Sigmoid colon (tissue), 7 donors: ENCODE measurements at places on chromosomes 2 and 18. TPM values are rescaled to one million over a fixed set of nuclear protein-coding genes. Genes with fewer than 3 reads are reported as not detected.

CRYGD gene
- total RNA-seq = not detected

- no peak for DNase-seq
Observed at GRCh38 chr2:168159754-168160585, 87.4 kb downstream of the STK39 start.

REG1B gene
- not detected for total RNA-seq

HOXD13 gene
- 34.7 TPM for total RNA-seq

DNA sequence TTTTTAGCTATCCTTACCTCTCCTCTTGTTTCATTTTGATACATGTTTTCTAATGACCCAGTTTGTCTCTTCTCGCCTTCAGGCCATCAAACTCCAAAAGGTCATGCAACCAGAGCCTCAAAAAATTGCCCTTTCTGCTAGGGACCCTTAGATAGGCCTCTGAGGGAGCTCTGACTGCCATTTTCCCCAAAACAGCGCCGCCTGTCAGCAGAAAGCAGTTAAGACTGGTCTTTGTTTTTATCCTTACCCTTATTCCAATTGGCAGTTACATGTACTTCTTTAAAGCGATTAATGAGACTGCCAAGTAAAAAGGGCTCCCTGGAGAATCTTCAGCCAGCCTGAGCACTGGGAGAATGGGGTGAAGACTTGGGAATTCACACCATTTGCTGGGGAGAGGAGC, 55.1 kb upstream of the RIT2 start:
- DNase-seq = no peak

GPAT2 gene
- 1.8 TPM for total RNA-seq

ALKAL2 gene
- 0.33 TPM for total RNA-seq

GRCh38 chr2:47031909-47032668, 116.5 kb upstream of the MCFD2 start:
- no peak for DNase-seq

DNA sequence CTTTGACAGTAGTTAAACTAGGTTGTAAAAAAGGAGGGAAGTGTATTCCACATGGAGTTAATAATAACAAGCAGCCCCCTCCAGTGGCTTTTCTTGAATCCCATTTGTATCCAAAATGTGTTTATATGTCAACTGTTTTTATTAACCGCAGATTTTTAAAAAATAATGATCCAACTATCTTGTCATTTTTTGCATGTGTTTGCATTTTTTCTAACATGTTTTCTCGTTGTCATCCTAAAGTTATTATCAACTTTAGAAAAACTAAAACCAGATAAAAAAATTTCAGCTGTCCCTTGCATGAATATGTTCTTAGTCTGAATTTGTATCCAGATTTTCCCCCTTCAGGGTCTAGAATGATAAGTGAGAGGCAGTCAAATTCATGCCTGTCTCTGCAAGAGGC, 1063.3 kb downstream of the BCL11A start:
- no peak for DNase-seq

- no peak for DNase-seq
Observed at GRCh38 chr18:9521770-9522169, 46.5 kb downstream of the RALBP1 start.

DNA sequence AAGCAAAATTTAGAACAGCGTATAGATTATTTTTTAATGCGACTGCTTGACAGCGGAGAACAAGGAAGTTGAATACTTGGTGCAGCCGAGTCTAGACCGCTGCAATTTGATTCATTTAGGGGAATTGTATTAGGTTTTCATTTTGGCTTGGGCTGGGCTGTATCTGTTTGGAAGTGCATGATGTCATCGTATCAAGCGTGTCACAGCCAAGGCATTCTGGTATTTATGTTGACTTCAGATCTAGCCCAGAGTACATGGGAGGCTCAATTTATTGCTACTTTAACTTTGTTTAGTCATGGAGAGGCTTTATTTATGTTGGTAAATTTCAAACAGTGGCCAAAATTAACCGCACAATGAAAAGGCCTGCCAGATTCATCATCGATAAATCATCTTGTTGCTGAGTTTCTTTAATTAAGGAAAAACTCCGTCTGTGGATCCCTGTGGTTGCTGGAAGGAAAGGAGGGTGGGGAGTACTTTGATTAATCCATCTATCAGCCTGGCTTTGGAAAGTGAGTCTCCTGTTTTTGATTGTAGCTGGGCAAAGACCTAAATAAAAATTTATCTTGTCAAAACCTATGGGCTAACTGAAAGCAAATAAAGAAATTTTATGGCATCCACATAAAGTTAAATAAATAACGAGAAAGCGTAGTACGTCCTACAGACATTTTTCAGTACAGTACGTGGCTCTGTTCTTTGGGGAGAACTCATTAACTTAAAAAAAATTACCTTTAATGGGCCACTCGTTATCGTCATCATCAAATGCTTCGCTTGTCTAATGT, 230.4 kb upstream of the SPRED2 start:
- DNase-seq = no peak

KCNG3 gene
- total RNA-seq = 1.8 TPM

DNA sequence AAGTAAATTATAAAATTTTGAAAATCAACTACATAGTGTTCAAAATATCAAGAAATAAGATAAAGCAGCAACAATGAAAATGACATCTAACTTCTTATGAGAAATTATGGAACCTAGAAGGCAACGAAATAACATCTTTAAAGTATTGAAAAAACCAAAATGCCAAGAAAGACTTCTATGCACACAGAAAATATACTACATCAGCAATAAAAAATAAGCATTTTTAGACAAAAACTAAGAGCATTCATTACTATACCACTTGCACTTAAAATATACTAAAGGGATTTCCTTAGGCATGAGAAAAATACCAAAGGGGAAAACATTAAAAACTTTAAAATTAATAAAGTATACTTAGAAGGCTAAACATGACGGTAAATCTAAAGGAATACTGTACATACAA, 556.3 kb downstream of the NUP35 start:
- DNase-seq = no peak

DNA sequence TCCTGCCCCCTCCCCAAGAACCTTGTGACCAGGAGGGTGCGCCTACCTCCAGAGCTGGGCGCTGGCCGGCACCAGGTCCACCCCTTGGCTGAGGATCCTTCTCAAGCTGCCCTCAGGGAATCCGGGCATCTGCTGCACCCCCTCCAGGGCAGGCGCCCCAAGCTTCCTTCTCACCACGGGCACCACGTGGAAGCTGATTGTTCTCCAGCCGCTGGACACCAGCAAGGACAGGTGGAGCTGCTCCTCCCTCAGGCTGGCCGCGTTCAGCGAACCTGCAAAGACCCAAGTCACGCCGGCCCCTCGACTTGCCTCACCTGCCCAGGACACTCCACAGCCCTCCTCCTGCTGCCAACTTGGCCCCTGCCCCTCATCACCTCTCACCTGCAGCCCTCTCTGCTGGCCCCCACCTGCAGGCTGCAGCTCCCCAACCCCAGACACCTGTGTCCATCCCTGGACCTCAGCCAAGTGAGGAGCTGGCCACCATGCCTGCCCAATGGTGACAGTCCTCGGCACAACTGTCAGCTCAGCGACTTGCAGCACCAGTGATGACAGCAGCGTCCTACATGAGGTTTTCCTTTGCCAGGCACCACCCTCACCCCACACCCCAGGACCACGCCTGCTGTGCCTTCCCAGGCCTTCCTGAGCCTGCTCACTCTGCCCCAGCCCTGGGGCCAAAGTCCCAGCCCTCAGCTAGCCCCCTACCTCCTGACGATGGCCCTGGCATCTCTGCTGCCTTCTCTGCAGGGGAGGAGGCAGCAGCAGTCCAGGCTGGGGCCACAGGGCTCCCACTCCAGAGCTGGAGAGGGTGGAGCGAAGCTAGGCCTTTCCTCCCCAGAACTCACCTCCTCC, 4.2 kb downstream of the MAB21L4 start:
- no peak for DNase-seq

DNA sequence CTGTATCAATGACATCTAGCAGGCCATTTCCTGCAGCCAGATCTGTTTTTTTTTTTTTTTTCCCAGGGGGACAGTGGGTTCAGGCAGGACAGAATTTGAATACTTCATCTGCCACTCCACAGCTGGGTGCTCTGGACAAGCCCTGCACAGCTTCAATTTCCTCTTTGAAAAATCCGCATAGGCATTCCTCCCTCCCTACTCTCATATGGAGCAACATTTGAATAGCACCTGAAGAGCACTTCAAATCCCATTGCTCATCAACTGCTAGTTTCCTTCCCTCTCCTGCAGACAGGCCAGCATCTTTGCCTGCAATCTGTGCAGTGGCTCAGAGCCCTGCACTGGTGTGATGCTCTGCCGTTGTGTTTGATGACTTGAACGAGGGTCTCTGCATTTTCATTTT, 326.3 kb downstream of the TSN start:
- DNase-seq = no peak

GRCh38 chr18:53795061-53795460, 429.4 kb downstream of the MBD2 start:
- DNase-seq = no peak

DNA sequence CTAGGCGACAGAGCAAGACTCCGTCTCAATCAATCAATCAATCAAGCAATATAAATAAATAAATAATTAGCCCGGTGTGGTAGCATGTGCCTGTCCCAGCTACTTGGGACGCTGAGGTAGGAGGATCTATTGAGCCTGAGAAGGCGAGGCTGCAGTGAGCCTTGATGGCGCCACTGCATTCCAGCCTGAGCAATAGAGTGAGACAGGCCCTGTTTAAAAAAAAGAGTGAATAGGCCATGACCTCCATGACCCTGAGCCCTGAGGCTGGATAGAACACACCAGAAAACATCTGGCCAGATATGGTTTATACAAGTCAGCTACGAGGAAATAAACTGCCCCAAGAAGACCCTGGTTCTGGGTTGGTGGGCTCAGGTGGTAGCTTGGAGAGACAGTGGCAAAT, 20.4 kb upstream of the SEMA4C start:
- DNase-seq = no peak

- DNase-seq = peak; percentile 96
Observed at GRCh38 chr2:238263204-238264071, 23.6 kb upstream of the HES6 start.

ACMSD gene
- total RNA-seq = not detected

GRCh38 chr2:188378371-188378950, 86.8 kb downstream of the GULP1 start:
- DNase-seq = no peak

COLEC12 gene
- total RNA-seq = 20.5 TPM

TUBA4B gene
- not detected for total RNA-seq

- no peak for DNase-seq
Observed at GRCh38 chr2:56583796-56584315, 400.1 kb downstream of the CCDC85A start.

VAMP5 gene
- 80.3 TPM for total RNA-seq

GRCh38 chr2:145558617-145559350, 1038.9 kb upstream of the ZEB2 start:
- DNase-seq = no peak

- DNase-seq = no peak
Observed at GRCh38 chr2:228642861-228643260, 461.4 kb upstream of the SPHKAP start.

ALLC gene
- total RNA-seq = not detected

SIGLEC15 gene
- total RNA-seq = not detected

GRCh38 chr2:227324642-227324994, 433 bp upstream of the MFF start:
- DNase-seq = no peak

TWIST2 gene
- 74.9 TPM for total RNA-seq

GRCh38 chr2:134231301-134231964, 22.4 kb upstream of the MGAT5 start:
- no peak for DNase-seq

ACOXL gene
- not detected for total RNA-seq

- DNase-seq = no peak
Observed at GRCh38 chr2:238467792-238468191, 41.1 kb downstream of the ASB1 start.

MROH2A gene
- total RNA-seq = not detected

ERMN gene
- not detected for total RNA-seq

DNA sequence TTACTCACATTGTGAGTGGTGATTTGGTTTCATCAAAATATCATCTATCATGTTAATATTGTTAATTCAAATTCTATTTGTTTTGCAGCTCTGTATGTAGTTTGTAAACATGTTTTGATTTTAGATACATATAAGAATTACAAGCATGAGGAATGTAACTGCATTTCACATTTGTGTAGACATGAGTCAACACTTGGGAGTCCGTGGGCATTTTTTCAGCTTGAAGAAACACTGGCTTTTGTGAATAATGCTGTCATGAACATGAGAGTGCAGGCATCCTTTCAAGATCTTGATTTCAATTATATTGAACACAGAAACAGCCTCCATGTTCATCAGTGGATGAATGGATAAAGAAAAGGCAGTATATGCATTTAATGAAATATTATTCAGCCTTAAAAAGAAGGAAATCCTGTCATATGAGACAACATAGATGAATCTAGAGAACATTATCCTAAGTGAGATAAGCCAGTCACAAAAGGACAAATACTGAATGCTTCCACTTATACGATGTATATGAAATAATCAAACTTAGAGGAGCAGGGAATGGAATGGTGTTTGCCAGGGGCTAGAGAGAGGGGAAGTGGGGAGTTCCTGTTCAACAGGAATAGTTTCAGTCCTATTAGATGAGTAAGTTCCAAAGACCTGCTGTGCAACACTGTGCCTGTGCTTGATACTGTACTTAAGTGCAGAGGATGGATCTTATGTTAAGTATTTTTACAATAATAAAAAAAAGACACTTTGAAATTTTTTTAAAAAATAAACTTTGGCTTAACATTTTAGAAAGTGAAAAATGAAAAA, 194.9 kb downstream of the LRATD1 start:
- no peak for DNase-seq
